Stimulated activated CD8-positive, alpha-beta memory T cell treated with anti-CD3 and anti-CD28 coated beads, Interleukin-7, amount 100 ng/mL, for 48 hours (primary cell): ENCODE measurements at places on chromosomes 7 and 10.

GRCh38 chr7:101684983-101685330, 55.9 kb upstream of the MYL10 start:
- DNase-seq: no peak

- DNase-seq: no peak
Measured at GRCh38 chr7:99453105-99453504, 12.9 kb downstream of the ATP5MF start.

GRCh38 chr10:21212348-21212747, 313.1 kb downstream of the SKIDA1 start:
- DNase-seq: no peak

GRCh38 chr7:155269766-155270585, 27.7 kb upstream of the INSIG1 start:
- no peak for DNase-seq

DNA sequence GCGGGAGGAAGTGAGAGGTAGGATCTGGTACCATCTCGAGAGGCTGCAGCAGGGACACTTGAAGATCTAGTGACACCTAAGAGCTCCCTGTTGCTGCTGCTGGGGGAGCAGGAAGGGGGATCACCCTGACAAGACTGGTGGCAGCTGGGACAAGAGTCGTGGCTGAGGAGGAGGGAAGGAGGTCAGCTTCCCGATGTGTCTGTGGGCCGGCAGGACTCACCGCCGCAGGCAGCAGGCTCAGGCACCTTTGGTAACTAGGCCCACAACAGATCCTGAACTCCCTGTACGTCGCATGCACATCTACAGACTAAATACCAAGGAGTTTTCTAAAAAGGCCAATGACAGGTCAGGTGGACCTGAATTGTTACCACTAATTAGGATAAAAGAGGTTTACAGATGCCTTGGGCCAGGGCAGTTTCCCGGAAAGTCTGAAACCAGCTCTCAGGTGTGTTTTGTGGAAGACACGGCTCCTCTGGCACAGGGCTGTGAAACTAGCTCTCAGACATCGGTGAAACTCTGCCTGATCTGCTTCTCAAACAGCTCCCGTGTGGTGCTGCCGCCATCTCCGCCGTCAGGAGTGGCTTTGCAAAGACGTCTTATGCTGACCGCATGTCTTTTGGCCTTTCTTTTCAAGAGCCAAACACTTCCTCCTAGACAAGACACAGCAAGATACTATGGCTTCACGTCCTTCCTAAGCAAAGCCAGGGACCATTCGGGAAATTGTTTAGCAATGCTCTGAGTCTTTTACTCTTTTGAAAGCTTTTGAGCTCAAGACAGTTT, 609.7 kb downstream of the PTPRN2 start:
- DNase-seq: no peak

- no peak for DNase-seq
Measured at GRCh38 chr7:128662091-128662490, 10.0 kb upstream of the GARIN1A start.

DNA sequence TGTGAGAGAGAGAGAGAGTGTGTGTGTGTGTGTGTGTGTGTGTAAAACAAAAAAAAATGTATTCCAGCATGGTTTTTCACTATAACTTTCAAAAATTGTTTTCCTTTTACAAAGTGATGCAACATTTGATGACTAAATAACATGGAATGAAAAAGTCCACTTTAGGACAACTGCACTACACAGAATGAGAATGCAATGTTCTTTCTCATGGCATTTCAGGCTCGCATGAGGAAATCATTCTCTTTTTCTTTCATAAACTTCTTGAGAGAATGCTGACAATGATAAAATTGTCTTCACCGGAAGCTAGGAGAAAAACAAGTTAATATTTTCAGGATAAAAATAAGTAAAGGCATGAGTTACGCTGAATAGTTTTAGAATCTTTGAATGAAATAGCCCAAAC, 53.7 kb downstream of the SLC16A12 start:
- no peak for DNase-seq

GRCh38 chr10:113480081-113480360, 72.8 kb upstream of the HABP2 start:
- DNase-seq: no peak

GRCh38 chr10:6011558-6011957, 34.2 kb upstream of the IL15RA start:
- no peak for DNase-seq

- DNase-seq: no peak
Measured at GRCh38 chr7:2965745-2966270, 77.9 kb downstream of the CARD11 start.

DNA sequence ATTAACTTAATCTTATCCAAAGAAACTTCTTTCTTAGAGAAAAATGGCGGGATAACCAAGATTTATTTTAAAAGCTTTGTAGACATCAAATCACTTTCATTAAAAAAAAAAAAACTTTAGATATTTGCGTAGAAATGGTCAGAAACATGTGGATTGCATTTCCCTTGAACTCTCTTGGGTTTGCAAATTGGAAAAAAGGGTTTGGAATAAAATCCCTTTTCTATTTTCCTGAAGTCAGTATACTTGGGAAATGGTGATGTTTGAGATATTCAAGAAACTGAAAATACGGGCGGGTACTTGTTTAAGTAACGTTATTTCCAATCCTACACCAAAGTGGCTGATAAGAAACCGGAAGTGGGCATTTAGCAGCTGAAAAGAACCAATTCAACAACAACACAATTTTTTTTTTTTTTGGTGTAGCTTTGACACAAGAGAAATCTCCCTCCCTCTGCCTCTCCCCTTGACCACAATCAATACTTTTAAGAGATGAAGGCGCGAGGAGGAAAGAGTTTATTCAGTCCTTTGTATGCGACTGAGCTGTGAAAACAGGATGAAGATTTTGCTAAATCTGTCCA, 13.7 kb upstream of the GFRA1 start:
- DNase-seq: no peak

- no peak for DNase-seq
Measured at GRCh38 chr10:121678631-121679174, 80.5 kb upstream of the FGFR2 start.

GRCh38 chr10:1715821-1716220, 21.5 kb downstream of the ADARB2 start:
- no peak for DNase-seq

- DNase-seq: no peak
Measured at GRCh38 chr10:122468926-122469781, 7.8 kb downstream of the HTRA1 start.

DNA sequence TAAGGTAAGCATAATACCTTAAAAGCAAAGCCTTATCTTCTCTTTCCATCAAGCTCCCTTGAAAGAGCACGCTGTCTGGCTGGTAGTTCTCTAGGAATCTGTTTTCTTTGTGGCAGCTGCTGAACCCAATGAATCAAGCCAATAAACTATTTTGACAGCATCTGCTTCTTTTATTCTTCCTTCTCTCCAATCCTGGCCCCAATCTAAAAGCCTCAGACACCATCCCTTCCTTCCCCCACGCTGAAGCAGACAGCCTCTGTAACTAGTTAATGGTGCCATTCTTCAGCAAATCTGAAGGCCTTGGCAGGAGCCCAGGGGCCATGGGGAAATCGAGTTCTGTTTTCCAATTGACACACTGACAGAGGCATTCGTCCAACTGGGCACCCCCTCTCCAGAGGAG, 186.6 kb upstream of the LYZL1 start:
- DNase-seq: no peak

- DNase-seq: no peak
Measured at GRCh38 chr10:20892011-20892585, 5.0 kb downstream of the NEBL start.

DNA sequence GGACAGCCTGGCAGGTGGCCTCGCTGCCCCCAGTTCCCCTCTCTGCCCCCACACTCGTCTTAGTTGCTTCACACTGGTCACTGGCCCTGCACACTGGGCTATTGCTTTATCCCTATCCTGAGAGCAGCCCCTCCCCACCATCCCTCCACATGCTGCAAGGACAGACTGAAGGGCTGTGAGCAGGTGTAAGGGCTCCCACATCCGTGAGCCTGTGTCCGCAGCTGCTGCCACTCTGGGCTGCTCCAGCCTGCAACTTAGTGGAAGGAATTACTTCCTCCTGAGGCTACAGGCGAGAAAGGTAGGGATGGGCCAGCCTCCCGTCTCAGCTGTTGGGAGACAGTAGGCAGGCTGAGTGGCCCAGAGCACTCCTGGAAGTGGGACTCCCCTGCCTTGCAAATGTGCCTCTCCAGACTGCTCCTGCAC, 3.8 kb downstream of the RARRES2 start:
- DNase-seq: no peak

DNA sequence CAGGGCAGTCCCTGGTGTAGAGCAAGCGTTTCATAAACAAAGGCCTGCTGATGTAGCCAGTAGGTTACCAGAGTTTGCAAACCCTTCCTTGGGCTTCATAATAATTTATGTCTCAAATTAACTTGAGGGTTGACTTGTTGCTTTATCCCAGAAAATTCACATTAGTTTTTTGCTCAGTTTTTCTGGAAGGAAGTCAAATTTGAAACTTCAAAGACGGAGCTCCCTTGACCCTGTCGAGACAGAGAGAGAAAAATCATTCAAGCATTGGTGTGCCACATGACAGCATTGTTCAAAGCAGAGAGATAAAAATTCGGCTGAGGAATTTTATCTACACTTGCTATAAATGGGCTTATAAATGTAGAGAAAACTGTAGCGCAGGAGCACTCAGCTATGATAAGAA, 627.7 kb downstream of the TNS3 start:
- no peak for DNase-seq

DNA sequence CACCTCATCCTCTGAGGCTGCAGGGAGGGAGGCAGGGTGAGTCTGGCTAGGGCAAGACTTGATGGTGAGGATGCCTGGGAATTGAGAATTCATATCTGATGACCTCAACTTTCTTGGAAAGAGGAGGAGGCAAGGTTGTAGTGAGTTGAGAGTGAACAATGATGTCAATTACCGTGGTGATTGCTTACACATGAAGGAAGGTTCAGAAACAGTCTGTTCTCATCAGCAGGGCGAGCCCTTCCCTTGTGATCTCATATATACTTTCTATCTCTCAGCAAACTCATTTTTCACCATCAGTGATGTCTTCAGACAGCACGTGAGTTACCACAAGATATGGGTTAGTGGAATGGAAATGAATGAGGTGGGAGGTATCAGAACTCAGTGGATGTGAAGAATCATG, 20.1 kb upstream of the COL13A1 start:
- no peak for DNase-seq

GRCh38 chr10:113666682-113667252, 2.9 kb upstream of the NRAP start:
- no peak for DNase-seq

GRCh38 chr7:32957326-32958045, at the start of gene FKBP9:
Gene FKBP9 (plus strand): TSS chr7:32957440. CDS start chr7:32957574, 134 bp downstream.
- peak; percentile 3 for DNase-seq

- DNase-seq: no peak
Measured at GRCh38 chr7:121041516-121042148, 53.1 kb downstream of the CPED1 start.

GRCh38 chr10:130711072-130711471, 574.9 kb downstream of the GLRX3 start:
- no peak for DNase-seq

GRCh38 chr10:32687116-32687515, 241.2 kb downstream of the CCDC7 start:
- DNase-seq: no peak

DNA sequence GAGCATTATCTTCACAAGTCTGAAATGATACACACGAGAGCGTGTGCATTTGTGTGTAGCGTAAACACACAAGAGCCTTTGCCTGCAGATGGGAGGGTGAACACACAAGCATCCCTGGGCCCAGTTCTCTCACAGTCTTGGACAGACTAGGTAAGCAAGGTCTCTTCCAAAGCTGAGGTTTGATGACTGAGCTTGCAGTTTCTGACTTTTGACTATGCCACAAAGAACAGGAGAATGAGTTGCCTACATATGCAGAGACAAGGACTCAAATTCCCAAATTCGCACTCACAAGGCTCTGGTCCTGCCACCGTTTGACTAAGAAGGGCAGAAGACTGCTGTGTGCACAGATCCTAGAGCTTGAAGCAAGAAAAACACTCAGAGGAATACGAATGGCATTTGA, 55.8 kb downstream of the FAM53B start:
- DNase-seq: no peak

DNA sequence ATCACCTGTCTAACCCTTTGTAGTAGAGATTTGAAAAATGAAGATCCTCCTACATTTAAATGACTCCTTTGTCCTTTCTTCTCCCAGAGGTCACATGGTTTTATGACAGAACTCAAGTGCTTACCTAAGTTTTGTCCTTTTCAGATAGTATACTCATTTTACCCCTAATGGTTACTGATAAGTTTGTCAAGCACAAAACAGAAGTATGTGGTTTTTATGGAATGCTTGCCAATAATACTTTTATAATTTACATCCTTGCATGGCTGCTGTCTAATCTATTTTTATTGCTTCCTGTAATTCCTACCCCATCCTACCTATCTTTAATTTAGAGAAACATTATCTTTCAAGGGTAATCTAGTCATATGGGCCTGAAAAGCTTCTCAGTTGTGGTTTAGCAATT, 37.5 kb downstream of the HELLS start:
- DNase-seq: no peak

GRCh38 chr10:47018026-47018735, 107.0 kb downstream of the PTPN20 start:
- DNase-seq: no peak
